CD4-positive, alpha-beta T cell treated with Interleukin-15 for 1 hour (primary cell): ENCODE measurements at places on chromosomes 7 and 10.

DNA sequence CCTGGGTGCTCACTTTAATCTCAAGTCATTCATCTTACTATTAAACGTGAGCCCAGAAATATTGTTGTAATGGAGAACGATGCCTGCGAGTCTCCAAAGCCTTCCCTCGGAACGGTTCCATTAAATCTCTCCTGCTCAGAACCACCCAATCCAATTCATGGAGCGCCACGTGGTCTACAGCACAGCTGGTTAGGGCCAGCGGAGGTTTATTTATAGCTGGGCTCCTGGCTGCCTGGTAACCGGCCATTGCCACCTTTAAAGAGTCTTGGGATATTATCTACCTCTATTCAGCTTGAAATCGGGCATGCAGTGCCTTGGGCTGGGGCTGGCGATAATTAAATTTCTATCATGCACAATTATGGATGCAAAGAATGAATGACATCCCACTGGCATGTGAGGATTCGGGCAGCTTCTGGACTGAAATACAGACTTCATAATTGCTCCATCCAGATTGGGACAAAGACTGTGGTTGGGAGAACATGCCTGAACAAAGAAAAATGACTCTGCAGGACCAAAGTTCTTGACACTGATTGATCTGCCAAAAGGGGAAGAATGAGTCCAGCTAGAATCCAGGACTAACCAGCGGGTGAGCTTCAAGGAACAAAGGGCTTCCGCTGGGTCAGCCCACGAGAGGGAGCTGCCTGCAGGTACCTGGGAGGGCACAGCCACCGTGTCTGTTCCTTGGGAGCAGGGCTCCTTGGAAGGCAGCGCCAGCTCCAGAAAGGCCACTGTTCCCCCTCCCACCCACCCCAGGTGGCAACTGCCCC, 7.3 kb downstream of the FAM20C start:
- no peak for DNase-seq

DNA sequence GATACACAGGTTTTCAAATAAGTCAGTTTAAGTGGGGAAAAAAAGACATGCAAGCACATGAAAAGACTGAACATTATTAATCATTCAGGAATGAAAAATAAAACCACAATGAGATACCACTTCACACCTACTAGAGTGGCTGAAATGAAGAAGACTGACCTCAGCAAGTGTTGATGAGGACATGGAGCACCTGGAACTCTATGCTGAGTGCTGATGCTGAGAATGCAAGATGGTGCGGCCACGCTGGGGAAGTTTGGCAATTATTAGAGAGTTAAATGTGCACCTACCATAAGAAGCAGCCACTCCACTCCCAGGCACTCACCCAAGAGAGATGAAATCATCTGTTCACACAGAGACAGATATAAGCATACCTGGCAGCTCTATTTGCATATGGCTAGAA, 32.9 kb upstream of the ELFN1 start:
- no peak for DNase-seq

- DNase-seq, result no peak
These were observed 233.6 kb downstream of the SEMA3D start for GRCh38 chr7:84953234-84953633.

- no peak for DNase-seq
These were observed 201.2 kb upstream of the SEMA3E start for GRCh38 chr7:83850125-83850524.

DNA sequence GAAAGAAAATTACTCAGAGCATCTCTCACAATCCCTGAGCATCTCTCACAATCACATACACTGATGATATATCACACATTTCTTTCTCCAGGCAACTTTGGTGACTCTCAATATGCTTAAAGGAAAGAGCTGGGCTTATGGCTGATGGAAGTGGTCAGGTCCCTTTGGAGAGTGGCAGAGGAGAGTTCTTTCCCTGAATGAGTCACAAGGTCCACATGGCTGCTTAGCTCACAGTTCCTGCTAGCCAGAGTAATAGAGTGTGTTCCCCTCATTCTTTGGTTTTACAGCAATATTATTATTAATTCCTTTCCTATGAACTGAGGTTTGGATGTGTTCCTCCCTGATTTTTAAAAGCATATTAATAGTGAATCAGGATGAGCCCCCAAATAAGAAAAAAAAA, 287.4 kb downstream of the C7orf25 start:
- no peak for DNase-seq

- DNase-seq, result no peak
These were observed 5.4 kb upstream of the NUB1 start for GRCh38 chr7:151336027-151336708.

DNA sequence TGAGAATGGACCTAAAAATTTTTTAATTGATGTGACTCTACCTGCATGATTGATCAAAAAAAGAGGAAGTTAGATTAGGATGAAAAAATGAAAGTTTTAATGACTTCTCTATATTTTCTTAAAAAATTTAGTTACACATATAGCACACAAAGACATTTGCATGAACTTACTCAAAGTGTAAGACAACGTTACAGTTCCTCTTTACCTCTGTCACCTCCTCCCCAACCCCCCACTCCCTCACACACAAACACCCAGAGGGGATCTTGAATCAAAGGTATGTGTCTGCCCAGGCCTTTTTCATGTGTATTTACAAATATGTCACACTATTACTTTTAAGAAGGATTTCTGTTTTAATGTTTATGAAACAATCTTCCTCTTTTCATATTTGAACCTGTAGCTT, 20.6 kb upstream of the CDCA7L start:
- DNase-seq, result peak; percentile 67

DNA sequence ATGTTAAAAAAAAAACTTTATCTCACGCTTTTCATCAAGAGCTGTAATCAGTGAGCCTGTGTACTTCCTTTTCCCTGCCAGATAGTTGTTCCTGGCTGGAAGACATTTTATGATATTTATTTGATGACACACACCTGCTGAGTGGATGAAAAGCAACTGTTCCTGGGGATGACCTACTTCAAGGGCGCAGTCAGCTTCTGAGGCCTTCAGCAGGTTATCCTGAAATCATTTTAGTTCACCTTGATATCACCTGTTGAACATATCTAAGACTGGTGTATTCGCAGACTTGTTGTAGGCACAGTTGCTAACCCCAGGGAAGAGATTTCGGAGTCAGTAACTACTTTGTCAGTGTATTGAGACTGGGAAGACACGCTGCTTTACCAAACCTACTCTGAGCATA, 234.5 kb upstream of the TCF7L2 start:
- DNase-seq, result no peak

- peak; percentile 75 for DNase-seq
These were observed 61.0 kb upstream of the SFMBT2 start for GRCh38 chr10:7471720-7472367.

DNA sequence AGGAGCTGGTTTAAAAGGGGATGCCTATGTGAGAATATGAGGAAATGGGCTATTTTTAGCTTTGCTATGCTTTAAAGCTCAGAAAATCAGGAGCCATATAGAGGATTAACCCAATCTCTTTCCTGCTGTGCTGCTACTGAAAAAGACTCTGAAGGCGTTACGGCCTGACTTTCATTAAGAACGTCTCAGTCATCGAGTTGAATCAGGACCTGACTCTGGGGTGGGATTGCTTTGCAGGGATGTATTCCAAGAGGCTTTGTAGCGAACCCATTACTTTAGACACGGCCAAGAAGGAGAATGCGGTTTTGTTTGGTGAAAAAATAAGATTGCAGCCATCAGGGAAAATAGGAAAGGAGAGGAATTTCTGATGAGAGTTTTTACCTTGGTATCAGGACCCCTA, 426.9 kb downstream of the CCSER2 start:
- DNase-seq, result no peak

GRCh38 chr10:100637785-100638184, 102.0 kb downstream of the HIF1AN start:
- no peak for DNase-seq

GRCh38 chr10:27713941-27714340, 31.7 kb downstream of the MKX start:
- no peak for DNase-seq

DNA sequence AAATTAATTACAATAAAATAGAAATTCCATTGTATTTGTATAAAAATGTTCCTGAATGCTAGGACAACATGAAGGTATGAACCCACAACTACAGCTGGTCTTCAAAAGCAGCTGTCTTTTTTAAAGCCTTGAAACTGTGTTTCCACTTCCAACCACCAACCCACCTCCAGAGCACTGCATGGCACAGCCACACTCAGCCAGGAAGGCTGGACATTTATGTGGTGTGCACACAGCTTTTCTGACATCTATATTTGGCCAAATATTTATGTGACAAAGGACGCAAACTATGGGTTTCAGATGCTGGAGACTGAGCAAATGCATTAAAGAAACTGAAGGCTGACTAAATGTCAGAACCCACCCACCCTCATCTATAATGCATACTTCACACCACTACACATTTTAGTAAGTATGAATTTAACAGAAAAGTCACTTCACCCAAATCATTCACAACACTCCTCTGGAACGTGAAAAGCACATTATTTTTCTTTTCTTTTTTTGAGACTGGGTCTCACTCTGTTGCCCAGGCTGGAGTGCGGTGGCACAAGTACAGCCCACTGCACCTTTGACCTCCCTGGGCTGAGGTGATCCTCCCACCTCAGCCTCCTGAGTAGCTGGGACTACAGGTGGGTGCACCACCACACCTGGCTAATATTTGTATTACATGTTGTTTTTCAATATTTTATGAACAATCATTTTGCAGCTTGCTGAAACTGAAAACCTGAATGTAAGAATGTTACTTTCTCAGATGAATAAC, 27.9 kb upstream of the DAGLB start:
- DNase-seq, result no peak

DNA sequence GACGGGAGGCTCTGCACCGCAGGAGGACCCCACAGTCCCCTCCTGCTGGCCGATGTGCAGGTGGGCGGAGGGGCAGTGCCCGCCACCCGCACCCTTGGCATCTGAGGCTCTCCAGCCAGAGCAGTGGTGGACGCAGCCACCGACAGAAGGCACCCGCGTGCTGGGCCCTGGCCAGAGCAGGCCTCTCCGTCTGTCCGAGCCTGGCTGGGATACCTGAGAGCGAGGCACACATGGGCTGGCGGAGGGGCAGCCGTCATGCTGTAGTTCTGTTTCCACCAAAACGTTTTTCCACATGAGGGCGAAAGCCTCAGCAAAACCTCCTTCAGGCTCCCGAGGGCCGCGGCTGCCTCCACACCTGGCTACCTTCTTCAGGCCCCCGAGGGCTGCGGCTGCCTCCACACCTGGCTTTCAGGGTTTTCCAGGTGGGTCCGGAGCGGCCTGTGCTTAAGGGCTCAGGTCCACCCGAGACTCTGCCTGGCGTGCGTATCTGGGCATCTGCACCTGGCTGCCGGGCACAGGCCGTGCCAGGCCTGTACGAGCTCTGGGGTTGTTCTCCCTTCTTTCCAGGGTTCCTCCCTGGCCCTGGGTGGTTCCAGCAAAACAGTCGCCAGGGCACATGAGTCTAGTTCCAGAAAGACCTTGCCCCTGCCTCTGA, 115.5 kb downstream of the INPP5A start:
- no peak for DNase-seq

- DNase-seq, result no peak
These were observed 26.5 kb downstream of the SNX8 start for GRCh38 chr7:2287745-2288144.

- DNase-seq, result no peak
These were observed 125.1 kb downstream of the SFMBT2 start for GRCh38 chr10:7285522-7286322.

- DNase-seq, result no peak
These were observed 141.4 kb downstream of the GRID1 start for GRCh38 chr10:86225103-86225782.

DNA sequence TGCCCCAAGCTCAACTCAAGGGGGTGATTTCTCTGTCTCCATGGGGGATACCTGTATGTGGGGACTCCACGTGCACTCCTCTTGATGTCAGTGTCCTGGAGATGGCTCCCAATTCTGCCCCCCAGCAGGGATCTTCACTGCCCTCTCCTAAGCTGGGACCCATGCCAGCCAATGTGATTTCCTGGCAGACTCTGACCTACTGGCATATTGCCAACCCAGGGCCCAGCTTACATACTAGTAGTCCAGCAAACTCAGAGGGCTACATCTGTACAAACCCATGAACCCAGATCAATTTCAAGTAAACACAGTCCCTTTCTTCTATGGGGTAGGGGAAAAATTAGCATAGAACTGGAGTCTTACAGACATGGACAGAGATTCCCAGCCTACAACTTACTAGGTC, 26.2 kb upstream of the BMPR1A start:
- no peak for DNase-seq

DNA sequence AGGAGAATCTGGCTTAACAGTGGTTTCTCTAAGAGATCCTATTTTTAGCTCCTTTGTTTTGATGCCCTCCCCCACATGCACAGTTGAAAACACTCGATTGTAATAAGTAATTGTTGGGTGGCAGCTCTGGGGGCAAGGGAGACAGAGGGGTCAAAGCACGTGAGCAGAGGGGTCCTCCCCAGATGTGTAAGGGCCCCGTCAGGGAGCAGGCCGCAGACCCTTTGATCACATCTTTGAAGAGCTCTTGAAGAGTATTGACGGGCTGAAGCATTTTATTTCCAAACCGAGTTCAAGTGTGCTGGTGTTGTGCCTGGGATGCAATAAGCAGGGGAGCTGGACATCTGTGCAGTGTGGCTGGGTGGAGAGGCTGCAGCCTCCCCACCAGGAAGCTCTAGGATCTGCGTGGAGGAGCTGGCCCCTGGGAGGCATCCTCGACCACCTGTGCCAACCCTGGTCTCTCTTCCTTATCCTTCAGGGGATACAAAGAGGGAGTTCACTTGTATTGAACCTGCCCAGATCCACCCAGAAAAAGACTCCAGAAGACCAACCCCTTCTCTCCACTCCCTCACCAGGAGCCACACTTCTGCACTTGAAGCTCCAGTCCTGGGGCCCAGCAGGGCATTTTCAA, 473.0 kb upstream of the MGMT start:
- DNase-seq, result no peak

GRCh38 chr7:3195160-3195559, 105.9 kb upstream of the SDK1 start:
- no peak for DNase-seq

DNA sequence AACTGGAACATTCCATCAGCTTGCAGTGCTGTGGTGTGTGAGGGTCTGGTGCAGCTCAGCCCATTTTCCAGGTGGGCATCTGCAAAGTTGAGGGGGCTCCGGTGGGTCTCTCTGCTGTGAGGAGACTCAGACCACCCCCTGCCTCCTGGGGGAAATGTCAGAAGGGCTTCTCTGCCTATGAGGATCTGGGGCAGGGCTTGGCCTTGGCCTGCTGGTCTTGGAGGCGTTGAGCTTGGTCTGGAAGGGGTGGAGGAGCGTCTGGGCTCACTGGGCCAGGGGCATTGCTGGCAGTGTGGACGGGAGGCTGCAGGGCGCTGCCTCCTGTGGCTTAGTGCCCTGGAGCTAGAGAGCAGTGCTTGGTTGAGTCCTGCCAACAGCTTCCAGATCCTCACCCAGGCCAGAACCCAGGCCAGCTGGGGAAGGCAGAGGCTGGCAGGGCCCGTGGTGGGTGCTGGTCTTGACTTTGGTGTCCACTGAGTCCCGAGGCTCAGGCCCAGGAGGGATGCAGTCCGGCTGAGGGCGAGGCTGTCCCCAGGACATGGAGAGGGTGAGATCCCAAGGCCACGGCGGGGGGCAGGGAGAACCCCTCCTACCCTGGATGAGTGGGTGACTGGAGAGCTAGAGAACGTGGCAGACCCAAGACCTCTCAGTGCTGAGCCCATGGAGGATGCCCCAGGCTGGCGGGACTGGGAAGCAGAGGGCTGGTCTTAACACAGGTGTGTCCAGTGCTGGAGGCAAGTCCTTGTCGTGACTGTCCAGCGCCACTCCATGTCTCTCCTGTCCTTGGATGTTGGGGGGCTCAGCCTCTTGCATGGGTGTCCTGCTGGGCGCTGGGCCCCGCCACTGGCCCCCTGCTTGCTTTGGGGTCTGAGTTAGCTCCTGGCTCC, 2.8 kb downstream of the SPRN start:
- no peak for DNase-seq
